ENCODE measurements at places on chromosomes 6 and 20. TPM values are rescaled to one million over a fixed set of nuclear protein-coding genes. Genes with fewer than 3 reads are reported as not detected.

Gene CYP21A2
- total RNA-seq, result not detected

Gene LINC00237
- not detected for total RNA-seq

Gene KIF25
- total RNA-seq, result not detected

- no peak for DNase-seq
Measured at GRCh38 chr6:170288091-170288631, 2.7 kb downstream of the DLL1 start.

DNA sequence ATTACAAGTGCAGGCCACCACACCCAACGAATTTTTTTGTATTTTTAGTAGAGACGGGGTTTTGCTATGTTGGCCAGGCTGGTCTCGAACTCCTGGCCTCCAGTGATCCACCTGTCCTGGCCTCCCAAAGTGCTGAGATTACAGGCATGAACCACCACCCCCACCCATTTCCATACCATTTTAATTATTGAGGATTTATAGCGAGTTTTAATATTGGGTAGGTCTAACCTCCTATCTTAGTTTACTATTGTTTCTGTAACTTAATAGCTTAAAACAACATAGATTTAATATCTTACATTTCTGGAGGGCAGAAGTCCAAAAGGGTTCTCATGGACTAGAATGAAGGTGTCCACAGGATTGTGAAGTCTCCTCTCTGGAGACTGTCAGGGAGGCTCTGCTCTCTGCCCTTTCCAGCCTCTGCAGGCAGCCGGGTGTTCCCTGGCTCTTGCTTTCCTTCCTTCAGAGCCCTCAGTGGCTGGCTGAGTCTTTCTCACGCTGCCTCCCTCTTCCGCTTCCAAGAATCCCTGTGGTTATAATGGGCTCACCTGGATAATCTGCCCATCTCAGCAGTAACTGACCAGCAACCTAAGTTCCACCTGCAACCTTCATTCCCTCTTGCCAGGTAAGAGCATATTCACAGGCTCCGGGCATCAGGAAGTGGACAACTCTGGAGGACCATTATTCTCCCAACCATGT is 18.6 kb upstream of the BCAS4 start:
- no peak for DNase-seq

- no peak for DNase-seq
Measured at GRCh38 chr6:160122744-160123143, 1.1 kb downstream of the SLC22A1 start.

- peak; percentile 31 for DNase-seq
Measured at GRCh38 chr6:57267586-57268293, 45.6 kb upstream of the RAB23 start.

GRCh38 chr6:155084431-155085123 is 89.5 kb downstream of the TIAM2 start:
- DNase-seq, result no peak

DNA sequence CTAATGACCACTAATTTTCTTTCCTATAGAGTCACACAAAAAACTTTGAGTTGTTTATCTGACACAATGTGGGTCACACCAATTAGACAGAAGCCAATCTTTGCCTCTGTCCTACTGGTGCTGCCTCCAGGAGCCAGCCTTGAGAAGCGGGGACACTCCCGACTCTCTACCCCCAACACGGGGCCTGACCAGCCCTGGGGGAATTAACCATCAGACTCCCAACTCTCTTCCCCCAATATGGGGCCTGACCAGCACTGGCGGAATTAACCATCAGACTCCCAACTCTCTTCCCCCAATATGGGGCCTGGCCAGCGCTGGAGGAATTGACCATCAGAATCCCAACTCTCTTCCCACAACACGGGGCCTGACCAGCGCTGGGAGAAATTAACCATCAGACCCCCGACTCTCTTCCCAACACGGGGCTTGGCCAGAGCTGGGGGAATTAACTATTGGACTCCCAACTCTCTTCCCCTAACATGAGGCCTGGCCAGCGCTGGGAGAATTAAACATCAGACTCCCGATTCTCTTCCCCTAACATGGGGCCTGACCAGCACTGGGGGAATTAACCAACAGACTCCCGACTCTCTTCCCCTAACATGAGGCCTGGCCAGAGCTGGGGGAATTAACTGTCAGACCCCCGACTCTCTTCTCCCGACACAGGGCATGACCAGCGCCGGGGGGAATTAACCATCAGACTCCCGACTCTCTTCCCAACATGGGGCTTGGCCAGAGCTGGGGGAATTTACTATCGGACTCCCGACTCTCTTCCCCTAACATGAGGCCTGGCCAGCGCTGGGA is 12.5 kb downstream of the CST7 start:
- DNase-seq, result no peak

Gene PFDN4
- total RNA-seq, result 22.2 TPM

GRCh38 chr6:137487181-137487868 is 6.9 kb downstream of the OLIG3 start:
- DNase-seq, result no peak

Gene MEI4
- not detected for total RNA-seq

Gene MCCD1
- not detected for total RNA-seq

Gene GTSF1L
- total RNA-seq, result not detected

- no peak for DNase-seq
Measured at GRCh38 chr6:35069262-35069661, 71.9 kb downstream of the TCP11 start.

Gene SRF
- total RNA-seq, result 43.8 TPM

GRCh38 chr6:13066820-13067219 is 261.5 kb downstream of the TBC1D7 start:
- no peak for DNase-seq

GRCh38 chr6:72081871-72082270 is 195.5 kb downstream of the RIMS1 start:
- DNase-seq, result no peak

DNA sequence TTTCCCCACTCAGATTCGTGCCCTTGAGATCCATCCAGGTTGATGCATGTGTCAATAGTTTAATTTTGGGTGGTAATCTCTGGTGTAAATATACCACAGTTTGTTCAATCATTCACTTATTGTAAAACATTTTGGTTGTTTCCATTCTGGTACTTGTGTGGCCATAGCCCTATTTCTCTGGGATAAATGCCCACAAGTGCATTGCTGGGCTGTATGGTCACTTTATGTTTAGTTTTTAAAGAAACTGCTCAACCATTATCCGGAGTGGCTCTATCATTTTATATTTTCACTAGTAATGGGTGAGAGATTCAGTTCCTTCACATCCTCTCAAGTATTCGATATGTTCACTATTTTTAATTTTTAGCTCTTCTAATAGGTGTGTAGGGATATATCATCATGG is 60.7 kb upstream of the RNF24 start:
- no peak for DNase-seq

Gene OR2B6
- not detected for total RNA-seq

GRCh38 chr6:89564752-89565427 is 73.7 kb downstream of the LYRM2 start:
- no peak for DNase-seq

DNA sequence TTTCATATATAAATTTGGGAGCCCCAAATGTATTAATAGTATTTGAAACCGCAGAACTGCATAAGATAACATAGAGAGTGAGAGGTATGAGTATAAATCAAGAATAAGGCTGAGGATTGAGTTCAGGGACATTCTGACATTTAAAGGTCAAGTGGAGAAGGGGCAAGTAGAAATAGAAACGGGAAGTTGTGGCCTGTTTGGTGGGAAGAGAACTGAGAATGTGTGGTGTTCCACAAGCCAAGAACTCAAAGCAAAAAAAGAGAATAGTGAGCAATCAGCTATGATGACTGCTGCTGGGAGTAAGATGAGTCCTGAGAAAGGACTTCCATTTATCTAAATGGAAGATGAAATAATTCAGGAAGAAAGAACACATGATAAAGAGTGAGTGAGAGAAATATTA is 418.4 kb downstream of the CD109 start:
- DNase-seq, result no peak

DNA sequence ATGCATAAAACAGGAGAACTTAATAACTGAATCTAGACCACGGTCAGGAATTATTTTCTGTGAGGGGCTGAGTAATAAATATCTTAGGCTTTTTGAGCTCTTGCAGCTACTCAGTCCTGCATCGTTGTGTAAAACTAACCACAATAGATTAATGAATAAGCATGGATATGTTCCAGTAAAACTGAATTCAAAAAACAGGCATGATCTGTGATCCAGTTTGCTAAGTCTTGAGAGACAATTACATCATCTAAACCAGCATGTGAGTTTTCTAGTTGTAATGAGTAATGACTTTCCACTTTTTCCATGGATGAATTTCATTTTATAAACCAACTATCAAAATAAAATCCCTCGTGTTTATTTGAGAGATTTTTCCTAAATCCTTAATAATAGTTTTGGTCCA is 336.8 kb downstream of the RFPL4B start:
- DNase-seq, result no peak

DNA sequence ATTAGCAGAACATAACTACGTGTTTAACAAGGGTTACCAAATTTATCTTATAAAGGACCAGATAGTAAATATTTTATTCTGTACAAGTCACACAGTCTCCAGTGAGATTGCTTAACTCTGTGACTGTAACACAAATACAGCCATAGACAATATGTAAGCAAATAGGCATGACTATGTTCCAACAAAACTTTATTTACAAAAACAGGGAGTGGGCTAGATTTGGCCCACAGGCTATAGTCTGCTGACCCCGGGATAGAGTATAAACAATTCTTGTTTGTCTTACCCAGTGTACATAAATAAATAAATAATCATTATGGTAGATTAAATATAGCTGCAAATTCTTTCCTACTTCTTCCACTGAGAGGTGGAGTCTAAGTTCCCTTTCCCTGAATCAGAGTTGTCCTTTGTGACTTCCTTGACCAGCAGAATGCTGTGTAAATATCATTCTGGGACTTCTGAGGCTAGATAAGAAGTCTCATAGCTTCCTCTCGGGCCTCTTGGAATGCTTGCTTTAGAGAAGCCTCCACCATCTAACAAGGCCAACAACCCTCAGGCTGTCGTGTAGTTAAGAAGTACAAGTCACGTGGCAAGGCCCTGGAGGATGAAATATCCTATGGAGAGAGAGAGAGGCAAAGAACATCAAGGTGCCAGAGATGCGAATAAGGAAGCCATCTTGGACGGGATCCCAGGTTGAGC is 59.1 kb upstream of the TMEM244 start:
- DNase-seq, result no peak

DNA sequence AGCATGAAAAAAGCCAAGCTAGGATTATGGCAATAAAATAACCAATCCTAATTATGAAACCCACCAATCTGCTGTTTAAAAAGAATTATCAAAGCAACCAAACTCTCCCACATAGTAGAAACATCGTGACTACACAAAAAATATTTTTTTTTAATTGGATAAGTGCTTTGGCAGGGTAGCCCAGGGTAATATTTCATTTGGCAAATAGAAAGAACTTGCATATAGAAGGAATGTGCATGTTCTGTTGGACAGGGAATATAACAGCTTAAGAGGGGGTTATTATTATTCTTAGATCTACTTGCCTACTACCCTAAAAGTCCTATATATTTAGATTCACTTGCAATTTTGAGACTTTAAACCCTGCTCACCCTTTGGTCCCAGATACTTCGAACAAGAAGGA is 972 bp downstream of the GSTA3 start:
- no peak for DNase-seq

DNA sequence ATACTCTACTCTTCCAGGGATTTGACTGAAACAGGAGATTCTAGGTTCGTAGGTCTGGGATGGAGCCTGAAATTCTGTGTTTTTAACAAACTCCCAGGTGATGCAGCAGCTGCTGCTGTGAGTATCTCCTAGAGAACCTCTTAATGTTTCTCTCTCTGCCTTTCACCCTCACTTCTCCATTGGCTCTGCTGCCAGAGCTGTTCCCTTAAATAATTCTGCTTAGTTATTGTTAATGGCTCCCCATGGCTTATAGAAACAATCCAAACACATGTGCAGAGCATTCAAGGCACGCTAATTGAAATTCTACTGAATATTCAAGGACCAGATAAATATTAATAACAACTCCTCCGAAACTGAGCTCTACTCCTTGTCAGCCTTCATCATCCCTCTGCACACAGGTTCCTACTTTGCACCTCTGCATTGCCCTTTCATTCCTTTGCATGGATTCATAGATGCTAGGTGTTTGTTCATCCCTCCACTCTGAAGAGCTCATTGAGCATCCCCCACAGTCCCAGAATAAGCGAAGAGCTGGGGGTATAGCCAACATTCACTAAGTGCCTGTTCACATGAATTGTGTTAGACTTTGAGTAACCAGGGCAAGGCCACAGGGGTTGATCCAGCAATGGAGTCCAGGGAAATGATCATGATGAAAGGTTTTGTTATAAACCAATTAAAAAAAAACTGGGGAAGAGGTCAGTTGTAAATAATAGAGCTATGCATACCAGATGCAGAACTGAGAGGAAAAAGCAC is 488.4 kb upstream of the JAG1 start:
- DNase-seq, result no peak

DNA sequence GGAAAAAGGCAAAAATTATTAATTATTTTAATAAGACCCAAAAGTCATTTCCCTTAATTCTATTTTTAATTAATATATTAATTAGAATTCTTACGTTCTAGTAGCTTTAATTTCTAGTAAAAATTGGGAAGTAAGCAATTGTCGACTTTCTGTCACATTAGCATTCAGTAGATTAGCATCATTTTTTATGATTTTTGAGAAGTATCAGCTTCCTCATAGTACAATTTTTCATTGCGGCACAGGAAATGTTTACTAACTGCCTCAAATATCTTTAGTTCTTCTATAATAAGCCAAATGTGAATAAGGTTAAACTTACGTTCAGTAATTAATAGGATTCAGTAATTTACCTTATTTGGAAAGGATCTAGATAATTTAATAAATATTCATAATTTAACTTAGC is 687.4 kb downstream of the EPM2A start:
- DNase-seq, result no peak

DNA sequence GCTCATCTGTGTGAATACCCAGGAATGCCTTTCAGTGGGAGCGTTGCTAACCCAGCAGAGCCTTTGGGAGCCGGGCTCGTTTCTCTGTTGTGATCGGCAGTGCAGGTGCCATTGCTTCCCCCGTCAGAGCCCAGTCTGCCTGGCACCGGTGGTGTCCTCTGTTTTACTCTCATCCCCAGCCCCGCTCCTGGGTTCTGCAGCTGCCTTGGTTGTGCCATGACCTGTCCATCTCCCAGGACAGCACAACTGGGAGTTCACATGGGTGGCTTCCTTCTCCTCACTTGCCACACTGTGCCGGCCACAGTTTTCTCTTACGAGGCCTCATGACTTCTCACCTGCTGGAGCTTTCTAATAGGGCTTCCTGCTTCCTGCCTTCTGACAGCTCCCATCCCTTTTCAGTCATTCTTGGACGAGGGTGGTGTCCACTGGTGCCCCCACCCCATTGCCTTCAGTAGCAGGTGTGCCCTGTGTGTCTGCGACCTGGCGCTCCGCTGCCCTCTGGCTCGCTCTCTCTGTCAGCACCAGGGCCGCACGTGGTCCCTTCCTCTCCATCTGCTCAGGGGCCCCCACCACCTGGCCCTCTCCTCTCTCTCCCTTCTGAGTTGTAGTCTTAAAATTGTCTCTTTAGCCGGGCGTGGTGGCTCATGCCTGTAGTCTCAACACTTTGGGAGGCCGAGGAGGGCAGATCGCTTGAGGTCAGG is 110.9 kb downstream of the RPP40 start:
- no peak for DNase-seq

Gene OR2J3
- total RNA-seq, result not detected

Gene HCRTR2
- not detected for total RNA-seq

Gene CST2
- total RNA-seq, result not detected

Gene DZANK1
- total RNA-seq, result 1.6 TPM
